Neuronal stem cell (in vitro differentiated cells): ENCODE measurements at places on chromosomes 2 and 18.

DNA sequence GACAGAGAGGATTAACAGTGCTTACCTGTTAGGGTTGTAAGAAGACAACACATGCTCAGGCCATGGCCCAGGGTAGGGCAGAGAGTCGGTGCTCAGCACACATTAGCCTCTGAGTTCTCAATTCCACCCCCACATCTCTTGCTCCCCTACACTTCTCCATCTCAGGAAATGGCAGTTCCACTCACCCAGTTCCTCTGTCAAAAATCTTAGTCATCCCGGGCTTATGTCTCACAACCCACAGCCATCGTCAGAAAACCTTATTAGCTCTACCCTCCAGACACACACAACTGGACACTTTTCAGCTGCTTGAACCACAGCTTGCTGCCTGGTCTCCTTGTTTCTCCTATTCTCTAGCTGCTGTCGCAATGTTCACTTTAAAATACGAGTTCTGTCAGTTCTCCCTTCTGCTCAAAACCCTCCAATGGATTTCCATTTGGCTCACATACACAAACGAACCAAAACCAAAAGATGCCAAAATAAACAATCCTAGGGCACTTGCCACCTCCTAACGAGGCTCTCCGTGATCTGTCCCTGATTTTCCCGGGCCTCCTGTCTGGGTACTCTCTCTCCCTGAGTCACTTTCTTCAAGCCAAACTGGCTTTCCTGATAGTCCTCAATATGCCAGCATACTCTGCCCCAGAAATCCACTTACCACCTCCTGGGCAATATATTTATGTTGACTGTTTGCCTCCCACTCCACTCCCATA, 89.7 kb downstream of the KCTD1 start:
- no peak for DNase-seq

- no peak for DNase-seq
These were observed 1067.7 kb upstream of the FAM98A start for GRCh38 chr2:34666821-34667220.

DNA sequence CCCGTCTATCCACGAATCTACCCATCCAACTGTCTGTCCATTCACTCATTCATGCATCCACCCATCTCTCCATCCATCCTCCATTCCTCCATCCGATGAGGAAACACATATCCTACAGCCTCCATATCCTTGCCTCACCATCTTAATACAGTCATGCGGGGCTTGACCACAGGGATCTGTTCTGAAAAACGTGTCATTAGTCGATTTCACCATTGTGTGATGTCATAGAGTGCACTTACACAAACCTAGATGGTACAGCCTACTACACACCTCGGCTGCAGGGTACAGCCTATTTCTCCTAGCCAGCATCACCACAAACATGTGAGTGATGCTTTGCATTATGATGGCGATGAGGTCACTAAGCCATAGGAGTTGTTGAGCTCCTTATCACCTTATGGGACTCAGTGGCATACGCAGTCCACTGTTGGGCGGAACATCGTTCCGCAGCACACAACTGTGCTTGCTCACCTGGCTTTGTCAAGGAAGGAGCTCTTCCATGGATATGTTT, 1.9 kb upstream of the NT5DC4 start:
- no peak for DNase-seq

DNA sequence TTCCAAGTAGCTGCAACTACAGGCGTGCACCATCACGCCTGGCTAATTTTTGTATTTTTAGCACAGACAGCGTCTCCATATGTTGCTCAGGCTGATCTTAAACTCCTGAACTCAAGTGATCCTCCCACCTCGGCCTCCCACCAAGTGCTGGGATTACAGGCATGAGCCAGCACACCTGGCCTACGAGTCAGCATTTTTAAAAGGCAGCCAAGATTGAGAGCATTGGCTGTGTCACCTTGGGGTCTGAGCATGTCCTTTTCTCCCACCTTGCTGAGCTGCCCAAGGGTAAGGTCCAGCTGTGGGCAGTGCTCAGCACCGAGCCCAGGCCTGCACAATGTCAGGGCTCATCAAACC, 142.8 kb upstream of the LMAN1 start:
- no peak for DNase-seq

DNA sequence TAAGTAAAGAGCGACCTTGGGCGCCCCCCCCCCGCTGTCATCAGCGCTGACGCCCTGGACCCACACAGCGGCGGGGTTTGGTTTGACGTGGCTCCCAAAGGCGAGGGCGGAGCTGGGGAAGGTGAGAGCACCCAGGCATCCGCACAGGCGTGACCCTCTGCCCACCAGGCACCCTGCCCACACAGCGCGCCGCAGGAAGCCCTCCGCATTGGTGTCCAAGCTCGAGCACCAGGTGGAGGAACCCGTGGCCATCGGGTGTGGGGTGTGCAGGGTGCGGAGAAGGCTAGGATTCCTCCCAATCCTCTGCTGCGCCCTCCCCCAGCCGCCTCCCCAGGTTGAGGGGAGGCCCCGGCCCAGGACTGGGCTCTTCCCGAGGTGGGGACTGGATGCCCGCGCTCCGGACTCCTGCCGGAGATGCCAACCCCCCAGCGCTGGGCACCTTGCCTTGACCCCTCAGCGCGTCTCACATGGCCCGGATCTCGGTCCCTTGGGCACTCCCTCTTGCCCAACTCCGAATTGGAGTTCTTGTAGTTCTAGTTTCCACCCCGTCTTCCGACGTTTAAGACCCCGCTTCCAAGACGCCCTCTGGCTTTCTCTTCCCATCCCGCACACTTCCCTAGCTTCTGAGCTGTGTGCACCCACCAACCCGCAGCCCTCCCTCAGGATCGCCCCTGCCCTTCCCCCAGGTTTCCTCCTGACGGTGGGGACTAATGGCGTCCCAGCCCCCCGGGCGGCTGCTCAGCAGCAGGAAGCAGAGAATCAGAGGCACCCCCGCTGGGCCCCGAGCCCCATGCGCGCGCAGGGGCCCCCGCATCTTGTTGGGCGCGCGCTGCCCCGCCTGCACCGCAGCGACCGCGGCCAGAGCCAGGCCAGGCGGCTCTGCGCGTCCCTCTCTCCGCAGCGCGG, 25.9 kb upstream of the RESP18 start:
- DNase-seq, result no peak

DNA sequence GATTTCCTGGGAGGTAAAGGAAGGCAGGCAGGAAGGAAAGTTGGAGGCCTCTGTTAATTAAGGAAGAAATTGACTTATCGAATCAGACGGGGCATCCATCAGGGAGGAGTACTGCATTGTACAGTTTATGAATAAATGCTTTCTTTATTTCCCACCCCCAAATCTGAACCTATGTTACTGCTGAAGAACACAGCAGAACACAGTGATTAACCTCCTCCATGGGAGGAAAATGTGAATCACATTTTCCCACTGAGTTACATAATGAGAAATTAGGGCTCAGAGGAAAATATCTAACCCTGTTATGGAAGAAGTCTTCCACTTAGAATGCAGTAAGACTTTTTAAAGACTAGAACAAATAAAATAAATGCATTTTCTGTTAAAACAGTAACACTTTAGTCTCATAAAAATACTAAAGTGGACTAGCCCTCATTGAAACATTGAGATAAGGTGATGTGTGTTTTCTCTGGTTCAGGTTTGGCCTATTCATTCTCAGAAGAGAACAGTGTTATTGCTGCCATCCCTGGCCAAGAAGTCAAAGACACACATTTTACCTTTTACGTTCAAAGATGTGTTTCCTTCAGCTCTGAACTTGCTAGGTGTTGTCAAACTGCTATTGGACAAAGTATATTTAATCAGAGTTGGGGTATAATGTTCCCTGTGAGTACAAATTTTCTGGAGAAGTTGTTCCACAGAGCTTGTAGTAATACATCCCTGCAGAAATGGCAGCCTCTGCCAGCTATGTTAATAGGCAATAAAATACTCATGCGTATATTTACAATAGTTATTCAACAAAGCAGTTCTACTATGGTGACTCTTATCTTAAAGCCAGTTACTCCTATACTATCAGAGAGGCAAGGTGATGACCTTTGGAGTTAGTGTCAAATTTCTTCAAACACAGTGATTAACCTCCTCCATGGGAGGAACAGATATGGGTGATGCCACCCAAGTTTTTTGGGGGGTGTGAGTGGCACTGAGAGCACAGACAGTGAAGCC, 11.1 kb downstream of the DNAH6 start:
- DNase-seq, result no peak

DNA sequence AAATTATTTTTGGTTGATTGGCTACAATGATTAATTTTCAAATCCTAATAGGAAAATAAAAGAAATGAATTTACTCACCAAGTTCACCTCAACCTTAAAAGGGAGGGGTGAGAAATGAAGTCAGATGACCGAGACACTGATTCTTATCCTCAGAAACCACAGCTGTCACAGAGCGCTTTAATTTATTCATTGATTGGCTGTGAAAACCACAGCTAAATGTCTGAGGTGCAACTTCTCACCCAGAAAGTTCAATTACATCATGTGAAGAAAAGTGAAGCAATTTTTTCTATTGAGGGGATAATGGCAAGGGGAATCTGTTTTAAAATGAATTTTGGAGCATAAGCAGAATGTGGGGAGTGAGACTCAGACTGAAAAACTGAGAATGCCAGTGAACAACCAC, 128.4 kb downstream of the RNF152 start:
- no peak for DNase-seq

- no peak for DNase-seq
These were observed 123.7 kb upstream of the SMAD2 start for GRCh38 chr18:48053881-48054816.

- DNase-seq, result no peak
These were observed 106.3 kb upstream of the CDCA7 start for GRCh38 chr2:173248381-173248780.

GRCh38 chr2:86301009-86301408, 36.4 kb downstream of the REEP1 start:
- no peak for DNase-seq

- DNase-seq, result no peak
These were observed 71.8 kb upstream of the NCKAP5 start for GRCh38 chr2:133640103-133640502.

GRCh38 chr2:187377340-187377739, 70.7 kb downstream of the CALCRL start:
- DNase-seq, result no peak

DNA sequence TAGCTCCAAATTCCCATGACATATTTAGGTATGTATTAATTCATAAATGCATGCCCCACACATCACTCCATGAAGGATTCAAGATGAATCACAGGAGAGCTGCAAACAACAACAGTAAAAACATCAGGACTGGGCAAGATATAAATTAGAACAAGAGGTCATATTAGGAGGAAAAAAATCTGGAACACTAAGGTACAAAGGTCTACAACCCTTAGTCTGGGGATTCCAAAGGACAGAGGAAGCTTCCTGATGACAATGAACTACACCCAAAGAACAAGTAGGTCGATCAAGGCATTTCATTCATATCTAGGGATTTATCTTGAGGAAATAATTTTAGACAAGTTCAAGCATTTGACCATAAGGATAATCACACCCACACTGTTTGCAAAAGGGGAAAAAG, 14.5 kb downstream of the VPS4B start:
- no peak for DNase-seq

DNA sequence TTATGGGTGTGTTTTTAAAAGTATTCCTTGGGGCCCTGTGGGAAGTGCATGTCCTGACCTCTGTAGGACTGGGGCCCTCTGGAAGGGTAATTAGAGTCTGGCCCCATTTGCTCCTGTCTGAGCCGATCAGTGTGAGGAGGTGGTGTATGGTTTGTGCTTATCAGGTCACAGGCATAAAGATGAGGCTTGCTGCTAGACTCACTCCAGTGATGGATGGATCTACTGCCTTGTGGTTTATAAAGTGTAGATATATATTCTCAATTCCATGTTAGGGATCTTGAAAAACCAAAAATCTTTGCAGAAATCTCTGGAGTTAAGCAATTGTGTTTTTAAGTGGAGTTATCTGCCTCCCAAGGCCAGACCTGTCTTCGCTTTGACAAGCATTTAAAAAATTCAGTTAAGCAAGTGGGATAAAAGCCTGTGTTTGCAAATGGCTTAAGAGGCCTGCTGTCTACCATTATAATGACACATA, 182.4 kb downstream of the PTPRM start:
- no peak for DNase-seq

DNA sequence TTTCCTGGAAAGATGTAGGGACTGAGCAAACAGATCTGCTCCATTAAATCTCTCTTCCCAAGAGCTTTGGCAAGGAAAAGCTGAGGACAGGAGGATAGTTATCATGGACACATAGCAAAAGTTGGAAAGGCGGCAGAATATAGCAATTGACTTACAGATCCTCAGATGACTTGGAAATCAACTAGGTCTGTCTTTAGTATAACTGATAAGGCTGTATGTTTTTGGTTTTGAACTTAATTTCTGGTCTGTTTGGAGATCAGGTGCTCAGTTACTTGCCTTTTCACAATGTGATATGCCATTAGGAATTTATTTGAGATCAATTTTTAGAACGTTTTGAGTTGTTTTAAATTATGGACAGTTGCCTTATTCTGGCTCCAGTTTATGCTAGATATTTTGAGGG, 8.0 kb downstream of the RSAD2 start:
- DNase-seq, result no peak

DNA sequence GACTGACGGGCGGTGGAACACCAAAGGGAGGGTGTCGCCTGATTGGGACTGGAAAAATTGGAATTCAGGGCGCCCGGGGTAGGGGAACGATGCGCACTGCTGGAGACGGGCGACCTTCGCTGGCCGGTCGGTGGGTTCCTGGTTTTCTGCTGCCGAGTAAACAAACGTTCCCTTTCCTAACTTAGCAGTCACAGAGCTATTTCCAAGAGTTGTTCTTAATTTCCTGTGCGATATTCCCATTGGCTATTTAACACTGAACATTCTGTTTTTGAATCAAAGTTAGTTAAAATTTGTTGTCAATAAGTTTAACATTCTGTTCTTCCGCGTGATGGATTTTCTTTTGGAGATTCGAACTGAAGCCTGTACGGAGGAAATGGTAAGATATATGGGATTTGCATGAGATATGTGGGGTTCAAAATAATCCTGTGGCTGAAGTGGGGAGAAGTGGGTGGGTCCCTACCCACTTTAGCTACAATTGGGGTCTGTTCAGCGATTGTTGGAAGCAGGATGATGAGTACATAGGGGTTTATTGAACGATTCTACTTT, 862 bp downstream of the C18orf54 start:
- DNase-seq, result no peak

DNA sequence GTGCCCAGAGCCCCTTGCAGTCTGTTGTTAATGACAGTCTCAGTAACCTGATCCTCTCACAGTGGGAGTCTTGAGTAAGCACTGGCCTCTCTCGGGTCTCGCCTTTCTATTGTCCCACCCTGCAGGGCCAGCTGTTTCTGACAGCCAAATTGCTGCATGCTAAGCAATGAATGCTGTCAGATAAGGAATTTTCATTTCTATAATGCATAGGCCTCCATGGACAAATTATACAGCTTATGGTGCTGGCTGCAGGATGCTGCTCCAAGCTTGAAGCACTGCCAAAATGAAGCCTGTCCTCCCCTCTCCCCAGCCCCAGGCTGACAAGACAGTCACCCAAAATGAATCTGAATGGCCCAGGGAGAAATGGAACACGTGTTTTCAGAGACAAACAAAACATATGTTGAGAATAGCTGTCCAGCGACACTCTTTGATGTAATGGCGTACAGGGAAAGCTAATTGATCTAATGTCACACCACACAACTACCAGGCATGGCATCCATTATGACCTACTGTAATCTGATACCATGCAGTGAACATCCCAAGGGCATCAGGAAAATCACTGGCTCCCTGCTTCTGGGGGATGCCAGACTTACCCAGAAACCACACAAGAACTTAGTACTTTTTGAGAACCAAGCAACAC, 36.8 kb downstream of the ACVR1 start:
- DNase-seq, result peak; percentile 85

- no peak for DNase-seq
These were observed 3.1 kb downstream of the STK39 start for GRCh38 chr2:168244318-168244717.
